NCI-H774 (cell line): ENCODE measurements at places on chromosomes 1 and 21.
A peak's percentile ranks its signal among the peaks of the same experiment; 100 is the strongest.

GRCh38 chr1:3915551-3916121 lies 15.6 kb upstream of the C1orf174 start:
- DNase-seq, result no peak

DNA sequence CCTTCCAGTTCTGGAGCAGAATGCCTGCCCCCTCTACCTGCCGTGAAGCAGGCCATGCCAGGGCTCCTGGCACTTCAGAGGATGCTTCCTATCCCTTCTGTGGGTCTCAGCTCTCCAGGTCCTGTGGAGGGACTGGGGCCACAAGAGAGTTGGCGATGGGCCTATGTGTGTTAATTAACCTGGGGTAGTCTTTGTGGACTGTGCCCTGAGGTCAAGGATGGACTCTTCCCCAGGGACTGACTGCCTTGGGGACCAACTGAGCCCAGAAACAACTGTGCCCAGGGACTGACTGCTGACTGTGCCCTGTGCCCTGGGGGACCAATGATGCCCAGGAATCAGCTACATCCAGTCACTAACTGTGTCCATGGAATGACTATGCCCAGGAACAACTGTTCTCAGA lies 37.5 kb upstream of the POU3F1 start:
- DNase-seq, result no peak

- DNase-seq, result no peak
Measured at GRCh38 chr1:54362881-54363340, 43.3 kb downstream of the SSBP3 start.

DNA sequence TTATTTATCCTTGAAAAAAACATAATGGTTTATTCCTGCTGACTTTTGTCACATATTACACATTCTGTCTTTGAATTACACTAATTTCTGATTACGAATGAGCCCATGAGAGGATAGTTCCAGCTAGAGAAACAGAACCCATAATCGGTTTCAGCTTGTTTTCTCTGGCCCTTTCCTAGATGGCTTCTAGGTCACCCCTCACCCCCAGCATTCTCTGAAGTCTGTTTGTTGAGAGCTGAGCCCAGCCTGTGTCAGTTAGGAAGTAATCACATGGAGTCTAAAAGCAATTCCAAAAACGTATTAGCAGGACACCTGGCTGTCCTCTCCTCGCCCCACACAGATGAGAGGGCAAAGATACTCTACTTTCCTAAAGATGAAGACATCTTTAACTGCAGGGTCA lies 48.9 kb downstream of the KIAA1614 start:
- no peak for DNase-seq

DNA sequence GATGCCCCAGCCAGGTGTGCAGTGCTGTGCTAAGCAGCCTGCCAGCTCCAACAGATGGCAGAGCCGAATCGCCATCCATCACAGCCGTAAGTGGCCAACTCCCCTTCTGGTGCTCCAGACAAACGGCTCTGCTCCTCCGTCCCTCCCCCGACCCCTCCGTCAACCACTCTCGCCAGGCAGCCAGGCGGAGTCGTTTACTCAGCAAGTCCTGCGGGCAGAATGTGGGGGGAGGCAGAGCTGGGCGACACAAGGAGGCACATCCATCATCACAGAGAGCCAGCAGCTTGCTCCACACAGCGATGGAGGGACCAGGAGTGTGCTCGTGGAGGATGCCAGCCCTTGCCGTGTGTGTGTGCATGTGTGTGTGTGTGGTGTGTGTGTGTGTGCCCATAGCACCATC lies 206.6 kb upstream of the GRIK3 start:
- DNase-seq, result peak; percentile 90

GRCh38 chr1:182101415-182102042 lies 40.0 kb upstream of the ZNF648 start:
- DNase-seq, result no peak

DNA sequence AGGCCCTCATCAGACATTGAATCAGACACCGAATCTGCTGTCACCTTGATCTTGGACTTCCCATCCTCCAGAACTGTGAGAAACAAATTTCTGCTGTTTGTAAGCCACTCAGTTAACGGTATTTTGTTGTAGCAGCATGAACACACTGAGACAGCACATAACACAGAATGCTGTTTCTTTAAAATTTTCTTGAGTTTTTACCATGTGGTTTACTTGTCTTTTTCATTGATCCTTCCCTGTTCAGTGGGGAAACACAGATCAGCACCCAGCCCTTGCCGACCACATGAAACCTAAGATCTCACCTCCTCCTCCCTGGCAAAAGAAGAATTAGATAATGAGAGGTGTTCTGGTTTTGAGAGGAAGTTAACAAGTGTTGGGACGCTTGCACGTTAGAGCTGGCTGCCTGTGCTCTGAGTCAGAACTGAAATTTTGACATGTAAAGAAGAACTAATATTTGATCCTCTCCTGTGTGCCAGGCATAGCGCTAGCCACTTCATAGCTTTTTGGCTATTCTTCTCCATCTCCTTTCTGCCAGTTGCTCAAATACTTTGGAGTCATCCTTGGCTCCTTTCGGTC lies 179.6 kb downstream of the DHRS3 start:
- no peak for DNase-seq
